ENCODE measurements at places on chromosomes 1 and 21. TPM values are rescaled to one million over a fixed set of nuclear protein-coding genes. Genes with fewer than 3 reads are reported as not detected.
A peak's percentile ranks its signal among the peaks of the same experiment; 100 is the strongest.

IL20 gene
- 1.4 TPM for total RNA-seq

PDZK1IP1 gene
- 36.8 TPM for total RNA-seq

LEPR gene
- 6.8 TPM for total RNA-seq

TCHHL1 gene
- 3.3 TPM for total RNA-seq

- DNase-seq, result no peak
- H3K4me1 ChIP-seq, result peaks cover 26% of the 10 kb centered on the region
- peaks cover 3% of the 10 kb centered on the region for H3K27me3 ChIP-seq
- no peak overlapping the region for H3K4me3 ChIP-seq
- no peak overlapping the region for H3K27ac ChIP-seq
Measured at GRCh38 chr1:41437011-41437355, 47.5 kb downstream of the EDN2 start.

DNA sequence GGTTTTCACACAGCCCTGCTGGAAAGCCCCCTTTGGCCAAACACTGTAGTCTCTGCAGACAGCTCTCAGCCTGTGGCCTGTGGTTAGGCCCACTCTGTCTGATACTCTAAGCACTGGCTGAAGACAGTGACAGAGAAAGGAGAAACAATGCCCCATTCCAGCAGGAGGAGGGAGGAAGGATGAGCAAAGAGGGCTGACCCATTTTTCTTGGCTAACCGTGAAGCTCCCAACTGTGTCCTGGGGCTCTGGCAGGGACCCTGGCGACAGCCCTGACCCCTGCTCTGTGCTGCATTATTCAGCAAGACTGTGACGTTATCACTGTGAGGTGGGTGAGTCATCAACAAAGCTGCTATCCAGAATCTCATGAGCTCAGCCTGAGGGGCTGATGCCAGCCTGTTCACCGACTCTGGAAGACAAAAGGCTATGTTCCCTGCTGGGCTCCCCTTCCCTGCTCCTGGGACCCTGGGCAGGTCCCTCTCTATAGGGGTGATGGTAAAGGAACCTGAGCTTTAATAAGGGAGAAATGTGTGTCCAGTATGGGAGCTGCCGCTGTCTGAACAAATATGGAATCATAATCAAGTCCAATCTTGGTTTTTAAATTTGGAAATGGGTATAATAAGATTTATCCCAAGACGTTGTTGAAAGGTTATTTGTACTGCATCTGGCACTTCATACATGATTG, 107.0 kb downstream of the RHOU start:
- no peak for DNase-seq
- no peak overlapping the region for H3K27ac ChIP-seq
- H3K27me3 ChIP-seq, result no peaks in the 10 kb centered on the region
- no peaks in the 10 kb centered on the region for H3K36me3 ChIP-seq
- peaks cover 16% of the 10 kb centered on the region for H3K4me1 ChIP-seq

GRCh38 chr1:82062206-82062605, 261.5 kb downstream of the ADGRL2 start:
- H3K4me3 ChIP-seq, result no peak overlapping the region
- H3K4me1 ChIP-seq, result no peaks in the 10 kb centered on the region
- DNase-seq, result no peak
- H3K27me3 ChIP-seq, result no peaks in the 10 kb centered on the region
- no peaks in the 10 kb centered on the region for H3K36me3 ChIP-seq

- no peak overlapping the region for H3K27ac ChIP-seq
- no peaks in the 10 kb centered on the region for H3K36me3 ChIP-seq
- peaks cover 10% of the 10 kb centered on the region for H3K4me1 ChIP-seq
Measured at GRCh38 chr1:210246447-210246846, 13.9 kb downstream of the SERTAD4 start.

GRCh38 chr1:89064632-89065031, 376 bp downstream of the GBP1 start:
- no peak for DNase-seq
- H3K27me3 ChIP-seq, result no peaks in the 10 kb centered on the region
- H3K36me3 ChIP-seq, result no peaks in the 10 kb centered on the region

GRCh38 chr1:245961137-245961540, 545.9 kb downstream of the SMYD3 start:
- H3K4me3 ChIP-seq, result no peak overlapping the region
- no peaks in the 10 kb centered on the region for H3K4me1 ChIP-seq
- DNase-seq, result no peak
- no peaks in the 10 kb centered on the region for H3K27me3 ChIP-seq

DNA sequence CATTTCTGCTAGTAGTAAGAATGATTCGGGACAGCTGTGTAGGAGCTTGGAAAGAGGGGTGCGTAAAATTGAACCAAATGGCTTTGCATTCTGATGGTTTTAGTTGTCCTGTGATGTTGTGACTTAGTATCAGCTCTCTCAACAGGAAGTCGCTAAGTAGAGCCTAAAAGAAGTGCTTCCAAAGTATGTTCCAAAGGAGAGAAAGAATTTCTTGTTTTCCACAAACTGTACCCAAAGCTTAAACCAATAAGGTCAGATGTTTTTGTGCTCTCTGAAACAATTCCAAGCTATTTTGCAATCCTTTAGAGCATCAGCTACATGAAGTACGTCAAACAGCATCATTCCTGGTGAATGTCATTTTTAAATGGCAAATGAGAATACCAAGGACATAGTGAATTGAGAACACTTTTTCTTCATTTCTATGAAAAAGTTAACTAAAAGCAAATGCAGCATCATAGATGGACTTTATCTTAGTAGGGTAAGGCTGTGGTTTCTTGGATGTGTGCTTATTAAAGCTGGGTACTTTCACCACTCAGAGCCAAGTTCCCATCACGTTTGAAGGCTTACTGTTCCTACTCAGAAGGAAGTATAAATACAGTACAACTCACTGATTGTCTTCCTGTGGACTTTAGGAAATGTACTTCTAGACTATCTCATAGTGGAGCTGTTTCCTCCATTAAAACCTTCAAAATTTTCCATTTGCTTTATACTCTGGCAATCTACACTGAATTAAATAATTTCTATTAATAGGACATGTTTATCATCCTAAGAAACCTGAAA, 148.6 kb downstream of the C1orf21 start:
- peak overlapping the region; percentile 77 for H3K27ac ChIP-seq
- H3K36me3 ChIP-seq, result no peaks in the 10 kb centered on the region
- peaks cover 13% of the 10 kb centered on the region for H3K4me1 ChIP-seq
- no peak overlapping the region for H3K4me3 ChIP-seq

- H3K4me3 ChIP-seq, result no peak overlapping the region
- H3K4me1 ChIP-seq, result peaks cover 8% of the 10 kb centered on the region
- H3K36me3 ChIP-seq, result no peaks in the 10 kb centered on the region
- no peak overlapping the region for H3K27ac ChIP-seq
Measured at GRCh38 chr1:179820226-179820970, 57.2 kb downstream of the TOR1AIP2 start.

Data from suprapubic skin (tissue), 4 donors.